Liver (tissue), 10 donors: ENCODE measurements at places on chromosomes 1 and 21. TPM values are rescaled to one million over a fixed set of nuclear protein-coding genes. Genes with fewer than 3 reads are reported as not detected.

The EXTL1 gene
- under 0.01 TPM for total RNA-seq

The MROH9 gene
- total RNA-seq, result not detected

The PCP4 gene
- total RNA-seq, result not detected

The ETV3L gene
- total RNA-seq, result not detected

The RAD54L gene
- total RNA-seq, result 0.08 TPM

The HMCN1 gene
- 6.8 TPM for total RNA-seq

The CLCNKA gene
- total RNA-seq, result not detected

The KCNK2 gene
- total RNA-seq, result not detected
